ENCODE measurements at places on chromosomes 2 and 18. TPM values are rescaled to one million over a fixed set of nuclear protein-coding genes. Genes with fewer than 3 reads are reported as not detected.
A peak's percentile ranks its signal among the peaks of the same experiment; 100 is the strongest.

DNA sequence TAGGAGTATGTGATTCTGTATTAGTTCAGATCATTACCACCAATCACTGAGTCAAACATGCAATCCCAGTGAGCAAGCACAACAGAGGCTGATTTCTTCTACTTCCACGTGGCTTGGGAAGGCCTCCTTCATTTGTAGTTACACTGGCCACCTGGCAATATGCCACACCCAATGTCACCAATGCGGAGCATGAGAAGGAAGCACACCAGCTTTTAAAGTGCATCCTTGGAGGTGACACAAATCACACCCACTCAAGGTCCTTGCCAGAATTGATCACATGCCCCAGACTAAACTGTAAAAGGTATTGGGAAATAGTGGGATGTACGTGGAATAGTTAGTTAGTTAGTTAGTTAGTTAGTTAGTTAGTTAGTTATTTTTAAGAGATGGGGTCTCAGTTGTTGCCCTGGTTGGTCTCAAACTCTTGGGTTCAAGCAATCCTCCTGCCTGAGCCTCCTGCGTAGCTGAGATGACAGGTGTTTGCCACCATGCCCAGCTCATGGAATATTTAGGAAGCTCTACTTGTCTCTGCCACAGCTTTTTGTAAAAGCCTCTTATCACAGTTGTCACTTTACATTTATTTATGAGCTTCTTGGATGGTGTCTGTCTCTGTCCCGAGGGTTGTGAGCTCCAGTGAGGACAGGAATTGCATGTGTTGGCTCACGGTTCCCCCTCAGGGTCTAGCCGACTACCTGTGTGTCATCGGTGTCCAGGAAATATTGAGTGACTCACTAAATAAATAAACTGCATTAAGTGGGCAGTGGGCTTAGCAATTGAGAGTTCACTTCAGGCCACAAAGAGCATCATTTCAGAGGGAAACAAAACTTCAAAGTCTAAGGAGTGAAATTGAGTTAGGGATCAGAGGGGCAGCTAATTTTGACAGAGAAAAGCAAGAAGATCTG is 28.1 kb upstream of the CAB39 start:
- no peak for DNase-seq
- no peaks in the 10 kb centered on the region for H3K27me3 ChIP-seq
- no peaks in the 10 kb centered on the region for H3K4me1 ChIP-seq
- H3K27ac ChIP-seq, result no peak overlapping the region

GRCh38 chr2:20186078-20186854 is 38.7 kb downstream of the SDC1 start:
- peak overlapping the region; percentile 50 for H3K27ac ChIP-seq
- DNase-seq, result no peak
- H3K4me3 ChIP-seq, result no peak overlapping the region
- no peaks in the 10 kb centered on the region for H3K36me3 ChIP-seq

GRCh38 chr2:69214898-69215297 is 172.1 kb downstream of the GFPT1 start:
- no peaks in the 10 kb centered on the region for H3K36me3 ChIP-seq
- H3K27me3 ChIP-seq, result no peaks in the 10 kb centered on the region

GRCh38 chr18:21109936-21110712 is 1.5 kb downstream of the ROCK1 start:
- H3K4me1 ChIP-seq, result no peaks in the 10 kb centered on the region
- no peaks in the 10 kb centered on the region for H3K36me3 ChIP-seq
- no peaks in the 10 kb centered on the region for H3K27me3 ChIP-seq
- peak overlapping the region; percentile 99 for H3K27ac ChIP-seq
- H3K4me3 ChIP-seq, result peak overlapping the region; percentile 76

- no peak overlapping the region for H3K4me3 ChIP-seq
- no peak overlapping the region for H3K27ac ChIP-seq
- H3K4me1 ChIP-seq, result no peaks in the 10 kb centered on the region
- no peaks in the 10 kb centered on the region for H3K27me3 ChIP-seq
Observed at GRCh38 chr2:100625717-100626116, 62.9 kb downstream of the PDCL3 start.

DNA sequence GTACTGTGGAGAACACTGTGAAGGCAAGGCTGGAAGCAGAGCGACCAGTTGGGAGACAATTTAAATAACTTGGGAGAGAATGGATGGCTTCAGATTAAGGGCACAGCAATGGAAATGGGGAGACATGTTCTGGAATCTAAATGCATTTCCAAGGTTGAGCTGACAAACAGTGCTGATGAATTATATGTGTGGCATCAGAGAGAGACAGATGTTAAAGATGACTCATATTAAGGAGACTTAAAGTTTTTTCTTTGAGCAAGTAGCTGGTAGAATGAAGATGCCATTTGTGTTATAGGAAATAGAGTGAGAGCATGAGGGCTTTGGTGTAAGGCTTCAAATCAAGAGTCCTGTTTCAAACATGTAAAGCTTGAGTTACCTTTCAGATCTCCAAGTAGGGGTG is 441.8 kb downstream of the SETBP1 start:
- no peaks in the 10 kb centered on the region for H3K4me1 ChIP-seq
- no peak for DNase-seq
- H3K36me3 ChIP-seq, result no peaks in the 10 kb centered on the region
- no peak overlapping the region for H3K27ac ChIP-seq

Gene RESP18
- total RNA-seq, result not detected

- H3K4me3 ChIP-seq, result peak overlapping the region; percentile 34
- no peak for DNase-seq
- H3K27ac ChIP-seq, result no peak overlapping the region
Observed at GRCh38 chr2:4673025-4673489, 969.7 kb downstream of the DCDC2C start.

DNA sequence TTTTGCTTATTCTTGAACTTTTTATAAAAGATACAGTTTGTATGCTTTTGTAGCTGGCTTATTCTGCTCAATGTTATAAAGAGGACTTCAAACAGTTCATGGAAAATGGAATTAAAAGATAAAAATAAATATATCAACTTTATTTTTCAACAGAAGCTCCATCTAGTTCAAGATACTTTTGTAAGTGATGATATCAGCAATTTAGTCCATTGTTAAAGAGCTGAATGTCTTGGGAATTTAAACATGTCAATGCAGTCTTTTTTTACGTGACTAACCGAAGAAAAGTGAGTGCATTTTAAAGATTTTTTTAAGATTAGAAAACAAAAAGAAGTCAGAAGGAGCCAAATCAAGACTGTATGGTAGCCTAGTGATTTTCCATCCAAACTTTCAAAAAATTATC is 85.4 kb upstream of the CHST9 start:
- H3K4me1 ChIP-seq, result no peaks in the 10 kb centered on the region
- H3K27me3 ChIP-seq, result no peaks in the 10 kb centered on the region
- no peak for DNase-seq

GRCh38 chr2:64655873-64656272 is 2.2 kb upstream of the SERTAD2 start:
- no peak overlapping the region for H3K27ac ChIP-seq
- no peaks in the 10 kb centered on the region for H3K36me3 ChIP-seq
- no peak overlapping the region for H3K4me3 ChIP-seq
- no peak for DNase-seq

DNA sequence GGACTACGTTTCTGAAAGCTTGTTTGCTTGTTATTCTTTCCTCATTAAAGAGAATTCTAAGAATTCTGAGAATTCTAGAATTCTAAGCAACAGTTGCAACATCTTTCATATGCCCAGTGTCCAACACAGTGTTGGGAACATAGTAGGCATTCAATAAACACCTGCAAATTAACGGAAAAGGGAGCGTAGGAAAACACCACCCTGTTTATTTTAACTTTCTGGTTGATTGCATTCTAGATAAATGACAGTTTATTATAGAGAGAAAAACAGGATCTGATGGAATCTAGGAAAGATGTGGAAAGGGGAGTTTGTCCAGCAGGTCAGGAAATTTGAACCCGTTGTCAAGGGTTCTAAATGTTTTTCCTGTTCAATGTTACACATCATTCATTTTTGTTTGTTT is 24.2 kb upstream of the EFEMP1 start:
- H3K27ac ChIP-seq, result no peak overlapping the region
- no peak for DNase-seq
- no peak overlapping the region for H3K4me3 ChIP-seq
- no peaks in the 10 kb centered on the region for H3K4me1 ChIP-seq
- no peaks in the 10 kb centered on the region for H3K27me3 ChIP-seq

- peaks cover 7% of the 10 kb centered on the region for H3K4me1 ChIP-seq
- no peak overlapping the region for H3K27ac ChIP-seq
- H3K4me3 ChIP-seq, result no peak overlapping the region
Observed at GRCh38 chr2:239233576-239233975, 167.2 kb downstream of the HDAC4 start.

DNA sequence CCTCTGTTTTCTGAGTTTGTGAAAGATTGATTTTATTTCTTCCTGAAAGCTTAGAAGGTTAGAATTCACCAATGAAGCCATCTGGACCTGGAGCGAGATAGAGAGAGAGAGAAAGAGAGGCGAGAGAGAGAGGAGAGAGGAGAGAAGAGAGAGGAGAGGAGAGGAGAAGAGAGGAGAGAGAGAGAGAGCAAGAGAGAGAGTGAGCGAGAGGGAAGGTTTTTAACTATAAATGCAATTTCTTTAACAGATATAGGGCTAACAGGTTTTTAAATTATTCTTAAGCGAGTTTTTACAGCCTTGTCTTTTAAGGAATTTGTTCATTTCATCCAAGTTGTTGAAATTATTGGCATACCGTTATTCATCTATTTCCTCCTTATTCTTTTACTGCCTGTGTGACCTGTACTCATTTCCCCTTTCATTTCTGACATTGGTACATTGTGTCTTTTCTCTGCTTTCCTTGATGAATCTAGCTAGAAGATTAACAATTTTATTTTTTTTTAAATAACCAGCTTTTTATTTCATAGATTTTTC is 56.1 kb downstream of the BABAM2 start:
- no peaks in the 10 kb centered on the region for H3K27me3 ChIP-seq
- no peak overlapping the region for H3K4me3 ChIP-seq
- H3K36me3 ChIP-seq, result no peaks in the 10 kb centered on the region
- H3K4me1 ChIP-seq, result no peaks in the 10 kb centered on the region
- no peak for DNase-seq
- H3K27ac ChIP-seq, result no peak overlapping the region

- H3K36me3 ChIP-seq, result no peaks in the 10 kb centered on the region
- no peaks in the 10 kb centered on the region for H3K27me3 ChIP-seq
- no peaks in the 10 kb centered on the region for H3K4me1 ChIP-seq
Observed at GRCh38 chr2:199457147-199458008, at the start of gene SATB2. Gene SATB2, minus strand, starts transcription at chr2:199457939. Its CDS starts 1,902 bp downstream, at chr2:199456037.

Gene DTNA
- total RNA-seq, result 26.1 TPM

Gene NPPC
- not detected for total RNA-seq

Gene TMEM200C
- under 0.01 TPM for total RNA-seq

Gene ARHGAP15
- 45.0 TPM for total RNA-seq

- H3K4me3 ChIP-seq, result no peak overlapping the region
- peaks cover 17% of the 10 kb centered on the region for H3K4me1 ChIP-seq
- no peaks in the 10 kb centered on the region for H3K27me3 ChIP-seq
- H3K36me3 ChIP-seq, result no peaks in the 10 kb centered on the region
Observed at GRCh38 chr2:45857275-45857609, 205.8 kb downstream of the PRKCE start.

Gene KCNIP3
- total RNA-seq, result 90.8 TPM

DNA sequence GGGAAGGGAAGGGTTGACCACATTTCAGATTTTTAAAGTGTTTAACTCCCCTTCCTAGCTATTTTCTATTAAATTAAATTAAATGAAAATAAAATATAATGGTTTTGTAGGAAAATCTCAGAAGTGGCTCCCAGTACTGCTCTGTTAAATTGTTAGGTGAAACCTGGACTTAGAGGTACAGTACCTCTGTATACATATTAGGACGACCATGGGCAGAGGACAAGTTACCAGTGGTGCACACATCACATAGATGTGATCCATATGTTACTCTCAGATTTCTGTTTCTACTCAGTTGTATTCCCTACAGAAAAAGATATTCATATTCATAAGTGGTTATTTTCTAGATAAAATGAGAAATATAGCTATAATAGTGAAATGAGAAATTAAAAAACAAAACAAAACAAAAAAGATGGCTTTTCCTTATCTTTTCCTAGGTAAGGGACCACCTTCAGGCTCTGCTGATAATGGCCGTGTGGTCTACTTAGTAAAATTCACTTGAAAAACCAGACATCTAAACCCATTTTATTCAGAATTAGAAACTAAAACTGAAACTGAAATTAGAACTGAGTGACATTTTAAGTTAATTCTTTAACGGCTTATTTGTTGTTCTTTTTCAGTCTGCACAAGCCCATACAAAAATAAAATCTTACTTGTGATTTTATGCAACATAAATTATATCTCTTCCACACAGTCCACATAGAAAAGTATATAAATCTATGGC is 832.5 kb upstream of the CHAC2 start:
- H3K27ac ChIP-seq, result no peak overlapping the region
- no peaks in the 10 kb centered on the region for H3K27me3 ChIP-seq
- no peaks in the 10 kb centered on the region for H3K36me3 ChIP-seq
- DNase-seq, result no peak
- no peaks in the 10 kb centered on the region for H3K4me1 ChIP-seq
- no peak overlapping the region for H3K4me3 ChIP-seq

Gene AAMP
- total RNA-seq, result 111 TPM

GRCh38 chr2:24894750-24895149 is 25.3 kb downstream of the ADCY3 start:
- no peak overlapping the region for H3K27ac ChIP-seq
- DNase-seq, result no peak
- H3K4me1 ChIP-seq, result no peaks in the 10 kb centered on the region
- no peaks in the 10 kb centered on the region for H3K27me3 ChIP-seq

- H3K36me3 ChIP-seq, result no peaks in the 10 kb centered on the region
- no peak overlapping the region for H3K4me3 ChIP-seq
- H3K4me1 ChIP-seq, result peaks cover 21% of the 10 kb centered on the region
- DNase-seq, result no peak
- no peak overlapping the region for H3K27ac ChIP-seq
Observed at GRCh38 chr2:69272803-69273471, 114.1 kb downstream of the GFPT1 start.

DNA sequence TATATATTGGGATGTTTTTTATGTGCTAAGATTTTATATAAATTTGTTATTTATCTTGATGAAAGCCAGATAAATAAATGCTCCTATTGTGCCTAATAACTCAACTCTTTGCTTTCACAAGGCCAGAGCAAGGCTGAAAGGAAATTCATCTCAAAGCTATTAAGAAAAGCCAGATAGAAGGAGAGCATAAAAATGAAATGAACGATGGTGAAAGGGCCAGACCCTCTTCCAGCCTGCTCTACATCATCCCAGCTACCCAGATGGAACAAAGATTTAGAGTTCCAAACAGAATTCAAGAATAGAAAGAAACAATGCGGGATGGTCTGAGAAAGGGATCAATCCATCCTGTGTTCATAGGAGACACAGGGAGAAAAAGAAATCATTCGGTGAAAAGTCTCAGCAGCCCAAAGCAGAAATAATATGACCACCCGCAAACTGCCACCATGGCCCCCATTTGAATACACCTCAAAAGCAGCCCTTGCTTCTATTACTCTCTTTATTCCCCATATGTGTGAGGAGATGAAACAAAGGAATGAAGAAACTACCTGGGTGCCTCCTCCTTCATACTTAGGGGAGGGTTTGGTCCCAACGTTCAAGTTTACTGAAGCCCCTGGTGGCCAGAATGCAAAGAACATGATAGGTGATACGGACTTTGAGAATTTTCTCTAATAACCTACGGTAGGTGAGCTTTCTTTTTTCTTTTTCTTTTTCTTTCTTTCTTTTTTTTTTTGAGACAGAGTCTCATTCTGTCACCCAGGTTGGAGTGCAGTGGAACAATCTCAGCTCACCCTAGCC is 110.1 kb upstream of the FBXO11 start:
- no peak overlapping the region for H3K27ac ChIP-seq
- no peaks in the 10 kb centered on the region for H3K4me1 ChIP-seq
- no peak overlapping the region for H3K4me3 ChIP-seq
- no peak for DNase-seq
